ENCODE measurements at places on chromosomes 6 and 20.

GRCh38 chr6:41531591-41532582, 14.3 kb upstream of the FOXP4 start:
- DNase-seq: no peak

DNA sequence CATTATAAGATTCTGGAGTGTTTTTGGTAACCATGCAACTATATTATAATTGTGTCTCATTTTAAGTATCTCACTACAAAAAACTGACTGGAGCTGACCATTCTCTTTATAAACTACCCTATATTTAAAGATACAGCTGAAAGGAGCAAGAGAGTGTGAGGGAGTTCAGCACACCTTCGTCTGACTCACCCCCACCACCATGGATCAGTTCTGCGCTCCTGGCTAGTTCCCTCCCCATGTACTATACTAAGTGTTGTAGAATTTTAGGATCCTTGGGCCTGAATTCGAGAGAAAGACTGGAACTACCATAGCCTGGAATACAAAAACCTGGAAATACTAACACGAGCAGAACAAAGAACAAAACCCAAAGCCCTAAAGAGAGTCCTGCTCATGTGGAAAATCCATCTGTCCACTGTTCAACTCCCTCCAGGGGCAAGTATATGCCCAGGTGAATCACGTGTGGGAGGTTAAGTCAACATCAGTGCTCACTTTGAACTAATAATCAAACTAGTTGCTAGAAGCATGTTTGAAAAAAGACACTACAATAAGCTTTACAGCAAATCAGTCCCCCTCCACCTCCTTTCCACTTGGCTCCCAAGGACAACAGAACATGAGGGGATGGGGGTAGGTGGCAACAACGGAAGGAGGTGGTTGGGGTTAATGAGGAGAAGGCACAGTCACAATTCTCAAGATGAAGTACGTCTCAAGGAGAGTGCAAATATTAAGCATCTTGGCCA, 46.8 kb downstream of the ELOVL5 start:
- DNase-seq: no peak

DNA sequence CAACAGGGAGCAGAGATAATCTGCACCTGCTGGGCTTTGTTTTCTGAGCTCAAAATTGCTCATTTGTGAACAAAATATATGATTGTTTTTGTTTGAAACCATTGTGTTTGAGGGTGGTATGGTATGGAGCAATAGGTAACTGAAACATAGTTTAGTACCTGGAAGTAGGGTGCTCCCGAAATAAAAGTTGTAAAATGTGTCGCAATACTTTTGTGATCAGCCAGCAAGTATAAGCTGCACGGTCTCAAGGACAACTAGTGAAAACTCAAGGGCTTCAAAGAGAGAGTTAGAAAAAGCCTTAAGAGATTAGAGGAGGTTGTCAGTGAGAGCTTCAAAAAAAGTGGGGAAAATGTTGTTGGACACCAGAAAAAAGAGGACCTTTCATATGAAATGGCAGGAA, 579.8 kb upstream of the POU3F2 start:
- DNase-seq: no peak

GRCh38 chr6:157645201-157645795, 177.7 kb upstream of the SNX9 start:
- no peak for DNase-seq

GRCh38 chr20:51570739-51571459, 28.4 kb upstream of the NFATC2 start:
- DNase-seq: no peak

DNA sequence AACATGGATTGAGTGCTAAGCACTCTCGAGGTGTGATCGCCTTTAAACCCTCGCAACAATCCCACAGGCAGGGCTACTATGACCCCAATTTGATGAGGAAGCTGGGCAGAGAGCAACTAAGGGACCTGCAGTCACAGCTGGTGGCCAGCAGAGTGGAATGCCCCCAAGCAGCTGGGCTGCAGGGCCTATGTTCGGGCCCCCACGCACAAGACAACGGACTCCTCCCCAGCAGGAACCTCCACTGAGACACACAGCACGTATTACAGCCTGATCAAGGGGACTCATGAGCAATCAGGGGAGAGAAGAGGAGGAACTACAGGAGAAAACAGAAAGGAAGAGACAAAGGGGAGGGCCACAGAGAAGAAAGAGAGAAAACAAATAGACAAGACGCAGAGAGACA, 21.7 kb downstream of the CST7 start:
- no peak for DNase-seq

GRCh38 chr6:128280960-128281359, 239.4 kb downstream of the PTPRK start:
- no peak for DNase-seq

- DNase-seq: no peak
Measured at GRCh38 chr20:32139947-32140346, 30.4 kb downstream of the TM9SF4 start.

- no peak for DNase-seq
Measured at GRCh38 chr6:167896648-167897047, 69.9 kb downstream of the AFDN start.

DNA sequence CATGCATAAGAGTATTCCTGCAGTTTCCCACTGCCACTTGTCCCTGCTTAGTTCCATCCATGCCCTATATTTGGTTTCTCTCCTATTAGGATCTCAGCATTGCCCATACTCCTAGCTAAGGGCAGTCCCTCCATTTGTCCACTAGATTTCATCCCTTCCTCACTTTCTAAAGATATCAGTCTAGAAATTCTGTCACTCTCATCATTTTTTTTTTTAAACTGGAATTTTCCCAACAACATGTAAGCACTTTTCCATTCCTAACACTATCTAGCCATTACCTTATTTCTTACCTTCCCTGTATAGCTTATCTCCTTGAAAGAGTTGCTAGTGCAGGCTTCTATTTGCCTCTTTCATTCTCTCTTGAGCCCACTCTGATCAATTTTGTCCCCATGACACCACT, 312.2 kb downstream of the BTBD3 start:
- no peak for DNase-seq

DNA sequence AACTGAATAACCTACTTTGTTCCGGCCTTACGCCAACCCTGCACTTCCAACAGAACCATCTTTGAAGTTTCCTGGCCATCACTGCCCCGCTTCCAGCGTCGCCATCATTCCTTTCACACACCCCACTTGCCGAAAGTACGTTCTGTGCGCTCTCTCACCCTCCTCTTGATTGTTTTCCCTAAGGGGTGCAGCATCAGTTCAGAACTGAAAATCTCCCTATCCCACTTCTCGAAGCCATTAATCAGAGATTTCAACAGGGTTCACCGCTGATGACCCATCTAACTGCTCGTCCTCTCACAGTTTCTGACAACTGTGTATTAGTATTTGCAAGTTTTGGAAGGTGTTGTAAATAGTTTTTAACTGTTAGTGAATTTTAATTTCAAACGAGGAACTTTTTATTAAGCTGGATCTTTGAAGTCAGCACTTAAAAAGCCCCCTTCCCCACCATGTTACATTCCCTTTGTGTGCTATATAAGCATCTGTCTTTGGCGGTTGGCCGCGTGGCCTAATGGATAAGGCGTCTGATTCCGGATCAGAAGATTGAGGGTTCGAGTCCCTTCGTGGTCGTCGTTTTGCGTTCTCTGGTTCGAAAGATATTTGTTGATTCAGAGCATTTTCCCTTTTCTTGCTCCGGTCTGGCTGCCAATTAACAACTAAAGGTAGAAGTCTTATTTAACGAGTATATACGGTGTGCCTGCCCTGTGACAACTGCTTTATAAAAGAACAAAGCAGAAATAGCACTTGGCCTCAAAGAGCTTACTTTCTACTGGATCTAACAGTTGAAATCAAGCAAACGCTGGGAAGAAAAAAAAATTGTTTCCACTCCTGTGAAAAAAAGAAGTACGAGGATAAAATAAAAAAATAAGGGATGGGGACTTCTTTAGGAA, 42.6 kb downstream of the TRIM27 start:
- DNase-seq: no peak

GRCh38 chr20:15200147-15200565, 862.7 kb upstream of the FLRT3 start:
- no peak for DNase-seq

DNA sequence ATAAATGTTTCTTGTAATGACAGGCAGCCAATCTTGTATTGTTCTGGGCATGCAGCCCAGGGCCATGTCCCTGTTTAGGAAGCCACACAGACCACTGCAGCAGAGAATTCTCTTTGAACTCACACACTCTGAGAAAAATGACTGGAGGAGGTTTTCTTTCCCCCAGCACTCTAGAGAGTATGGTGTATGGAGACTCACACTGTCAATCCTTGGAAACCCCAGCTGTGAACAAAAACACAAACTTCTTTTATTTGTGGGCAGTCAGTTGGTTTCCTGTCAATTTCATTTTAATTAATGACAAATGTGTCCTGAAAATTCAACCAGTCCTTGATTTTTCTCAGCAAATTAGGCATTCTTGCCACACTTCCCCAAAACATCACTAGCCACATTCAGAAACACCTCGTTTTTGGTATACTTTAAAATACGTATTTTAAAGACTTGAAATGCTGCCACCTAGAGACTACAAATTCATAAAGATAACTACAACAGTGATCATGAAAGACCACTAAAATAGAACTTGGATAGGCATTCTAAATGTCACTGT, 52.9 kb upstream of the UFL1 start:
- DNase-seq: no peak

GRCh38 chr6:109516929-109517328, 33.9 kb upstream of the ZBTB24 start:
- no peak for DNase-seq

GRCh38 chr20:6044115-6044514, 9.7 kb downstream of the LRRN4 start:
- DNase-seq: no peak

DNA sequence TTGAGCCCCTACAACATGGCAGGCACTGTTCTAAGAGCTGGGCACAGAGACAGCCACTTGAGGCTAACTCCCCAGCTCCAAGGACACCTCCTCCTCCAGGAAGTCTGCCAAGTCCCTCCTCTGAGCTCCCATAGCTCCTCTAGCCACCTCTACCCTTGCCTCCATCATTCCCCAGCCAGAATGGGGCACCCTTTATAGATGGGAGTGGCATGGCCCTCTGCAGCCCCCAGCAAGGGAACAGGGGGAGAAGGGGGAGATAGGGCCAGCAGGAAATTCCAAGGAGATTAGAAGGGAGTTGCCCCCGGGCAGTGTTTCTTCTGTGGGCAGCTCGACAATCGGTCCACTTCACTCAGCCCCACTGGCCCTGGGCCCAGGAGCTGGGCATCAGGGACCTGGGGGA, 19.7 kb upstream of the TLDC2 start:
- no peak for DNase-seq

GRCh38 chr6:101422251-101422650, 28.7 kb downstream of the GRIK2 start:
- no peak for DNase-seq

DNA sequence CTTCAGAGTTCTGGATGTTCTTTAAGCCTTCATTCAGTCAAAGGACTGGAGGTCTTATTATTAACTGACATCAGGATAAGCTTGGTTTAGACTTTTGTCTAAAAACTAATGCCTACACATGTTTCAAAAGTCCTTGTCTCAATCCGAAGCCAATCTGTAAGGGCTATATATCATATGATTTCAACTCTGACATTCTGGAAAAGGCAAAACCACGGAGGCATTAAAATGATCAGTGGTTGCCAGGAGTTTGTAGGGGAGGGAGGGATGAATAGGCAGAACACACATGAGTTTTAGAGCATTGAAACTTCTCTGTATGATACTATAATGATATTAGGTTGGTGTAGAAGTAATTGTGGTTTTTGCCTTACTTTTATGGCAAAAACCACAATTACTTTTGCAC, 1285.8 kb upstream of the CITED2 start:
- no peak for DNase-seq

DNA sequence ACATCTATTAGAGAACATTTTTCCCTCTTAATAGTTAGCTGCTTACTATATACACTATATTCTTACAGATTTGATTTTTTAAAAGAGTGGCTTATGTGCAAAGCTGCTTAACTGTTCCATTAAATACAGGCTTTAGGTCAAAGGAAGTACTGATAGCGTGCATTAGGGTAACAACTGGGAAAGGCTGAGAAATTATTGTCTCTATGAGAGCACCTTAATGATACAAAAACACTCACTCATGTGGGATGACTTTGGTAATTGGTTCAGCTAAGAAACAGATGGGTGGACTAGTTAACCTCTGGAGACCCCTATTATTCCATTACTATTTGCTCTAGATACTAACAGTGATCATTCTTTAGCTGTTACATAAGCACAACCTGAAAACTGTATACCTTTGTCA, 4.0 kb downstream of the DCDC2 start:
- DNase-seq: no peak

GRCh38 chr20:41717483-41717882, 99.3 kb upstream of the CHD6 start:
- no peak for DNase-seq

- DNase-seq: no peak
Measured at GRCh38 chr20:43983904-43984361, 69.3 kb downstream of the TOX2 start.

- no peak for DNase-seq
Measured at GRCh38 chr6:14130435-14131075, 13.0 kb downstream of the CD83 start.

- DNase-seq: no peak
Measured at GRCh38 chr20:21715193-21715881, 9.9 kb downstream of the PAX1 start.

DNA sequence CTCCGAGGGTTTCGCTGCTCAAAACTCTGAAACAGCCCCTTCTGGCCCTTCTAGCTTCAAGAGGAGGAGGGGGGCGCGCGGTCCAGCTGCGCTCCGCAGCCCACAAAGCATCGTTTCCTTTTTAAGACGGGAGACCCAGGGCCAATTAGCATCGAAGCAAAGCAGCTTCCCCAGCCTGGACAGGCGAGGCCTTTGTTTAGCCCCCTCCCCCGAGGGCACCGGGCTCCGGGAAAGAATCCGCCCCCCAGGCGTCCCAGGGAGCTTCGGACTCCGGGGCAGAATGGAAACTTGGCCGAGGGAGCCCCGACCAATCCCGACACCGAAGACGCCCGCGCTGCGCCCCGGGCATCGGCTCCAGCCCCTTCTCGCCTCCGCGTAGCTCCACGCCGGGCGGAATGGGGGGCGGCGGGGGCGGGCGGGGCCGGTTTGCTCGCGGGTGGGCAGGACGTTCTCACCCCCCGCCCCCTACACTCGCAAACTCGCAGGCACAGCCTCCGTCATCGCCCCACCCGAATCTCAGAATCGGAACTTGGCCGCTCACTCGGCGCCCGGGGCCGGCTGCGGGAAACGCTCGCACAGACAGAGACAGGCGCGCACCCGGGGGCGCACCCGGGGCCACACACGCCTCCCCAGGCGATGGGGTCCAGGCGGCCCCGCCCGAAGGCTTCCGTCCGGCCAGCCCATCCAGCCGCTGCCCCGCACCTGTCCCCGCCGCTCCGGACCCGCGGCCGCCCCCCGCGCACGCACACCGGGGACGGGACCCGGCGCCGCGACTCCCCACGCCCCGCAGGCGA, 628 bp downstream of the NKAIN4 start:
- no peak for DNase-seq

GRCh38 chr6:127013865-127014264, 104.6 kb upstream of the RSPO3 start:
- DNase-seq: no peak

DNA sequence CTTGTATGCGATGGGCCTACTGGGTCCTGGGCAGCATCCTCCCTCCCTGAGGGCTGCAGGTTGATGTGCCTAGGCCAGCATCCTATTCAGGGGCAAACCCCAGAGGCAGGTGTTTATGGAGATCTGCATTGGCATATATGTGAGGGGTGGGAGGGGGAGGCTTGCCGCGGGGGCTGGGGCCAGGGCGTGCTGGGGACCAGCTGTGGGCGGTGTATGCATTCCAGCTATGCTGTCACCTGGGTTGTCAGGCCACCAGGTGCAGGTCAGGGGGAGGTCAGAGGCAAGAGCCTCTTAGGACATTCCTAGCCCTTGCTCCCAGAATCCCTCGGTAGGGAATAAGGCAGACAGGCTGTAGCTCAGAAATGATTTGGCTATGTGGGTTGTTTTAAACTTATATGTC, 11.9 kb downstream of the FOXA2 start:
- DNase-seq: no peak
